ENCODE measurements at places on chromosomes 1 and 21.

DNA sequence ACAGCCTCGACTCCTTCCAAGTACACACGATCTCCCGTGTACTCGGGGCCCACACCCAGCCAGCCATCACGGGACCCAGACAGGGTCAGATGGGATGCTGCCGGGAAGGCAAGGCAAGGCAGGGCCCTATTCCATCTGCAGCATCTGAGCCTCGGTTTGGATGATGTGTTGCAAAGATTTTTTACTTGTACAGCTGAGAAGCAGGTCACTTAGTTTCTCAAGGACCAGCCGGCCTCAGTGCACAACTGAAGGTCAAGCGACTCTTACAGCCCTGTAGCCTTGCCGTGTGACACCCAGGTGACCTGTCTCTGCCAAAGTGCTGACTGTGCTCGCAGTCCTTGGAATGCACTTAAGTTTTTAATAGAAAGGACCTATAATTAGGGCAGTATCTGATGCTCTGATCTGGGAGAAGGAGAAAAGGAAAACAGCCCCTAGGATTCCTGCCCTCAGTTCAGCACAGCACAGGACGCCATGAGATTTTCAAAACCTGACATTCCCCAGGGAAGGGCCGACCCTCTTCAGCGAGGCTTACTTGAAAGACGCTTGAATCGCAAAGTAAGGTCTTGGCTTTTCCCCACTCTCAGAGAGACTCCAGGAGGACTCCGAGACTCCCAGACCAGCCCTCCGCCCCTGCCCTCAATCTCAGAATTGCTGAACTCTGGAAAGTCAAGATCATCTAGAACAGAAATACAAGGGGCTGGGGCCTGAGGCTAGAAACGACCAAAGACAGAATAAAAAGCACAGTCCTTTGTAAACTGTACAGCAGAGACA, 1.3 kb downstream of the GPR157 start:
- DNase-seq, result no peak

DNA sequence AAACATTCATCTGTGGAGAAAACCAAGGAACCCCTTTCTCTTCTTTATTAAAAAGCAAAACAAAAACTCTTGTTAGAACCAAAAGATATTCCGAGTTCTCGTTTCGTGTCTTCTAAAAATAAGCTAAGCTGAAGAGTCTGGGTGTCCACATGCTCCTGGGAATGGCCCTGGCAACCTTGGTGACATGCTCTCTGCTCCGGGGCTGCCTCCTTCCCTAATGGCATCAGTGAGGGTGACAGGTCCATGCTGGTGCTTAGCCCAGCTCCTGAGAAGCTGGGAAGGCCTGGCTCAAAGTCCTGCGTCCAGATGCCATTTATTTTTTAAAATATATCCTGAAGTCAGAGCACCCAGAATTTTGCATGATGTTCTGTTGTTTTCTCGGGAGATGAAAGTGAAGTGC, 24.6 kb upstream of the TRAPPC10 start:
- no peak for DNase-seq

DNA sequence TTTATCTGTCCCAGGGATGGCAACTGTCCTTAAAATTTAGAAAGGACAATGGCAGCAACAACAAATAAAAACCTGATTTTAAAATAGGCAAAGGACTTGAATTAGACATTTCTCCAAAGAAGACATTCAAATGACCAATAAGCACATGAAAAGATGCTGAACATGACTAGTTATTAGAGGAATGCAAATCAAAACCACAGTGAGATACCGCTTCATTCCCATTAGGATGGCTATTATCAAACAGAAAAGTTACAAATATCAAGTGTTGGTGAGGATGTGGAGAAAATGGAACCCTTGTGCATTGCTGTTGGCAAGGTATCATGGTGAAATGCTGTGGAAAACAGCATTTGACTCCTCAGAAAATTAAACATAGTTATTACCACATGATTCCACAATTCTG, 120.7 kb downstream of the CRB1 start:
- no peak for DNase-seq

- DNase-seq, result no peak
These were observed 1.3 kb downstream of the SLC2A1 start for GRCh38 chr1:42957229-42957879.

DNA sequence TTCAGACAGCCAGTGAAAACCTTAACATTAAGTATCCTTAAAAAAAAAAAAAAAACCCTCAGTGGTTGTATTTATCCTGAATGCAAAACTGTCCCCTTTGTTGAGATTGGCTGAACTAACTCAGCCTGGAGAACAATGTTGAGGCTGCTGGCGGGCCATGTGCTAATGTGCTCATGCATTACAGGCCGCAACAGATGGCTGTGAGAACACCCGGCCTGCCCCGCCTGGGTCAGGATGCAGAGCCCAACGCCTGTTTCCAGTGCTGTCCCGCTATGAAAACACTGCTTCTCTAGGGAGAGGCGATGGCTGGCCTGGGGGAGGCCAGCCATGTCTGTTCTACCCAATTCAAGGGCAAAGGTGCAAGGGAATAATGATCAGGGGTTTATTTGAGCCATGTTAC, 13.8 kb downstream of the OLIG2 start:
- DNase-seq, result no peak

DNA sequence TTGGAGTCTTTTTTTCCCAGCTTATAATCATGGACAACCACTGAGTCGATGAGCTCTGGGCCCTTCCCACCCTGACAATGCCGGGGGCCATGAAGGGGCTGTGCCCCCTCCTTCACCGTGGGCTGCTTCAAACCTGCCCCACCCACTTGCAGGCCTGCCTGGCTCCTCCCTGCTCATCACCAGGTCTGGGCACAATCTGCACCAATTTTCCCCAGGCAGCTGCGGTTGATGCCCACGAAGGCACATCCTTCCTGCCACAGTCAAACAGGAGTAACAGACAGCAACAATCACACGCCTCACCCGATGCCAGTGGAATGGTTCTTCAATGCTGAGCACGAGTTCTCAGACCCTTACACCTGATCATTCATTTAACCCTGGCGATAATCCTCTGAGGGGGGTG, 18.9 kb downstream of the PGLYRP3 start:
- no peak for DNase-seq

DNA sequence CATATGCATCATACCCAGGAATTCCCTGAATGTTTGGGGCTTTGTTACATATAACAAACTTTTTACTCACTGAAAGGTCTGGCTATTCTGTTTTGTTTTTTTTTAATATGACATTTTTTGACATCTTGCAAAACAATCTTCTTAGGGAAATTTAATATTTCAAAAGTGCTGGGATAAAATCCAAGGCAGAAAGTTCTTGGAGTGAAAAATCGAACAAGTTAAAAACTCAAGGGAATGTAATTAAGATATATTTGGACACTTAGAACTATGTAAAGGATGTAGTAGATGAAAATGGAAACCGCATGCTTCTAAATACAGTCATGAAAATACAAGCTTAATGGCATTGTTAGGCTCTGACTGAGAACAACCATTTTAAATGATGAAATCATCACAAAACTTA, 8.6 kb downstream of the CHODL start:
- no peak for DNase-seq
